Naive thymus-derived CD4-positive, alpha-beta T cell (primary cell): ENCODE measurements at places on chromosomes 13 and 19. TPM values are rescaled to one million over a fixed set of nuclear protein-coding genes. Genes with fewer than 3 reads are reported as not detected.

DNA sequence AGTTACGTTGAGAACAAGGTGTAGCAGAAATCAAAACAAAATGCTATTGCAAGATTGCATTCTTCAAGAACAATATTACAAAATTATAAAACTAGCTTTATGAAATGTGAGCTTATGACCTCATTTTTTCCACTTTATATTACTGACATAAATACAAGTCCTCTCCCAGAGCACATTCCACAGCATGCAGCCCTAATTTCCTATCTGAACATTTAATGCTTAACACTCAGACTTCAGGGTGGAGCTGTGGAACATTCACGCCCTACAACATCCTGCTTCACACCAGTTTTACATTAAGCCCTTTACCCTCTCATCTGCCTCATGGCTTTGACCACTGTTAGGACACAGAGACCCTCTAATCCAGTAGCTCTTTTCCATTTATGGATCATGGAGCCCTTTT lies 65.5 kb downstream of the EPSTI1 start:
- DNase-seq: no peak

DNA sequence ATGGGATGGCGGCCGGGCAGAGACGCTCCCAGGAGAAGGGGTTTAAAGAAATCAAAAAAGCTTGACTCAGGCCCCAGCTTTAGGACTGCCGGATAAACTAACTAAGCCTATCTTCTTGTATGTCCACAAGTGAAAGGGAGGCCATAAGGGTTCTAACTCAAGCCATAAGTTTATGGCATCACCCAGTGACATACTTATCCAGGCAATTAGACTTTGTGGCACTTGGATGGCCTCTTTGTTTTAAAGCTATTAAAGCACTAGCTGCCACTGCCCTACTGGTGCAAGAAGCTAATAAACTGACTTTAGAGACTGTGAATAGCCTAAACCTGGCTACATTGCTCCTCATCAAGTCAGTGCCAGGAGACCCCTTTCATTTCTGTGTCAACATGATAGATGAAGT lies 102.0 kb downstream of the ZNF429 start:
- no peak for DNase-seq

GRCh38 chr19:29483641-29483920 lies 42.2 kb upstream of the VSTM2B start:
- DNase-seq: no peak

- DNase-seq: no peak
Observed at GRCh38 chr13:30805603-30806011, 70.3 kb downstream of the ALOX5AP start.

- DNase-seq: no peak
Observed at GRCh38 chr19:17602872-17603510, 47.5 kb downstream of the COLGALT1 start.

- DNase-seq: no peak
Observed at GRCh38 chr13:95231393-95231792, 69.9 kb downstream of the ABCC4 start.

DNA sequence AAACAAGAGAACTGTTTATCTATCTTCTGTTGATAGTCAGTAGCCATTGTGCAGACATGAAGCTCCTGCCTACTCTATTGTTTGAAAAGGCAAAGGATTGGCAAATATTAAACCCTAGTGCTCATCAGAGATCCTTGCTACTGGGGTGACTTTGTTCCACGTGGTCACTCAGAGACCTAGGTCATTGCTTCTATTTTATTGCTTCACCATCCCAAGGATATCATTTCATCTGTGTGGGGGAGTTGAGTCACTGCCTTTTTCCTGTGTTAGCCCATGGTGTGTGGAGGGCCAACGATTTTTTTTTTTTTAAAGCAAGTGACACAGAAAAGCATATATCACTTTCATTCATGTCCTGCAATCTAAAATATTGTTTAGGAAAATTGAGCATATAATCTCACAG lies 254.1 kb upstream of the RXFP2 start:
- DNase-seq: no peak

DNA sequence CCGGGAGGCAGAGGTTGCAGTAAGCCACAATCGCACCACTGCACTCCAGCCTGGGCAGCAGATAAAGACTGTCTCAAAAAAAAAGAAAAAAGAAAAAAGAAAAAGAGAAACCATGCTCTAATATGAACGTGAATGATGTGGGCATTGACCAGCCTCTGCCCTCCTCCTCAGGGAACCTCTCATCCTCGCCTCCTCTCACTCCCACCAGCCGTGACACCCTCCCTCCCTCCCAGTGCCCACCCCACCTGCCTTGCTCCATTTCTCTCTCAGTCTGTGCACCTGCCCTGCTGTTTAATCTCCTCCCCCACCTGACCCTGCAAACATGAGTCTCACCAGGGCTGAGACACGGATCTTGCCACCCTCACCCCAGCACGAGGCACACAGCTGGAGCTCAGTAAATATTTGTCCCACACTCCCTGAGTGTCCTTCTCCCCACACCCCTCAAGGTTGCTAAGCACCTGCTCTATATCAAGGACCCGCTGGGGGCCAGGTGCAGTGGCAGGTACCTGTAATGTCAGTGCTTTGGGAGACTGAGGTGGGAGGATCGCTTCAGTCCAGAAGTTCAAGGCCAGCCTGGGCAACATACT lies 7.5 kb upstream of the BCAT2 start:
- DNase-seq: no peak

DNA sequence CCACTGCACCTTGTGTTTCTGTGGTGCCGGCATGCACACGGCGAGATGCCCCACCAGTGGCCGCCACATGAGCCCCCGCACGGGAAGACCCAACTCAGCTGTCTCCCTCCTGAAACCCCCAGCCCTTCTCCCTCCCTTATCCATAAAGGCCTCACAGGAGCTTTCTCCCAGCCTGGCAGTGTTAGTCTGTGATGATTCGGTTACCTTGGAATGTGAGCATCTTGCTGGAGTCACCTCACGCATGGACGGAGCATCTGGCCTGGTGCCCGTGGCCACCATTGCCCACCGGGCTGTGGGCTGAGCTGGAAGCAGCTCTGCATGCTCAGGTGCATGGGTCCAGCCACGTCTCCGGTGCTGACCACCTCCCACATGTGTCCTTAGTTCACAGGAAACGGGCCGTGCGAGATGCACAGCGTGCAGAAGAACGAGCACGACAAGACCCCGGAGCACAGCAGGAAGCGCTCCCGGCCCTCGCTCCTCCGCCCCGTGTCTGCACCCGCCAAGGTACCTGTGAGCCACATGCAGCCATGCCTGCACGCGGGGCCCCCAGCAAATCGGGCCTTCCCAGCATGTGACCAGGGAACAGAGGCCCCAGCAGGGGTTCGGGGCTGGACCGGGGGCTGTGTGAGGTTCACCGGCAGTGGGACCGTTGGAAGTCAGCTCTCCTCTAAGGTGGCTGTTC lies 22.0 kb downstream of the SIN3B start:
- no peak for DNase-seq

GRCh38 chr19:1654178-1654792 lies 1.9 kb upstream of the TCF3 start:
- DNase-seq: no peak

- peak; percentile 38 for DNase-seq
Observed at GRCh38 chr19:56066152-56067023, 54.7 kb downstream of the ZNF787 start.

DNA sequence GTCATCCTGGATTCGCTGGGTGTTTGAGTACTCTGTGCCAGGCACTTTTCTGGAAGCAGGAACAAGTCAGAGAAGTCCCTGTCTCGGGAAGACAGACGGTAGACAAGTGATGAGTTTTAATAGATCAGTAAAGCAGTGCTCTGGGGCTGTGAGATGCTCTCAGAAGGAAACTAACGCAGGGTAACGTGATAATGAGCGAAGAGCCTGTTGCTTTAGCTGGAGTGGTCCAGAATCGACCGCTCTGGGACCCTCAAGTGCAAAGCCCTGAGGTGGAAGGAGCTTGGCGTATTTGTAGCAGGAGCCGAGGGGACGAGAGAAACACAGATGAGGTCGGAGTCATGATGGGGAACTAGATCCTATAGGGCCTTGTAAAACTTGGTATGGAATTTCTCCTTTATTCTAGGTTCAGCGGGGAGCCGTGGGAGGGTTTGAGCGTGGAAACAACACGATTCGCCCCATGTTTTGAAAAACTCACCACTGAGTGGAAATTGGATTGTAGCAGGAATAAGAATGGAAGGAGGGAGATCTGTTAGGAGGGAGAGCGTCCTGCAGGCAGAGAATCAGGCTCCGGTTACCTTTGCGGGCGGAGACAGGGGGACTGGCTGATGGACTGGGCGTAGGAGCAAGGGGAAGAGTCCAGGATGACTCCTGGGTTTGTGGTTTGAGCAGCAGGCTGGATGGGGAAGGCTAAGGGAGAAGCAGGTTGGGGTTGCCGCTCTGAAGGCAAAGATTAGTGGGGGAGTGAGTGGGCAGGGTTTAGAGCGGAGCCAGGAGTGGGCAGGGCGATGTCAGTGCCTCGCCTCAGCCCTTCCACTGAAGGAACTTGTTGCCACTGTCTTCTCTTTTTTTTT lies 763 bp downstream of the POLD1 start:
- no peak for DNase-seq

DNA sequence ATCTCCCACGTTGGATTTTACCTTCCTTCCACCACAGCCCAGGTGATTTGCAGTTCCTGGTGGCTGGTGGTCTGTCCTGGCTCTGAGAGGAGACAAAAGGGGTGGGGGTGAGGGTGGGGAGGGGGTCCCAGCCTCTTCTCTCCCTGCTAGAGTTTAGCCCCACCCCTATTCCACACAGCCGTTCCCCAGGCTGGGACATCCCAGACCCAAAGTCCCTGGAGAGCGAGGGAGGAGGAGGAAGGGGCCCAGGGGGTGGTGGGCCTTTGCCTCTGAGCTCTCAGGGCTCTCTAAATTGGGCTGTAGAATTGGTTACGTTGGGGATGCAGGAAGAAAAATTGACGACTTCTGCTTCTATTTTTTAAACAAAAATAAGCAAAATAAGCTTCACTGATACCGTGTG lies 81.9 kb downstream of the SLC6A16 start:
- DNase-seq: no peak

- DNase-seq: no peak
Observed at GRCh38 chr13:42007844-42008243, 40.6 kb upstream of the DGKH start.

DNA sequence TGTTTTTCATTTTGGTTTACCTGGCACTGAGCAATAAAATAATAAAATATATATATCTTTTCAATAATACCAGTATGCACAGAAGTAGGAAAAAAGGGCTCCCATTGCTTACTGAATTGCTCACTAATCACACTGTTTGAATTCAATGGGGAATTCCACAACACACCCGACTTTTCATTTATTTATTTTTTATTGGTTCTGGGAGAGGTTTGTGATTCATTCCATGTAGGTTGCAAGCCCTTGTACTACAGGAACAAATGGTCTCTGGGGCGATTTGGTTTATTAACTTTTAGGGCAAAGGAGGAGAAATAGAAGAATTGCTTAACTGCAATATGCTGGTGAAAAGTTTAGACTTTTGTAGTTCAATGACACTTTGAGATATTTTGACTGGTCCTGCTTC lies 207.4 kb downstream of the DCT start:
- no peak for DNase-seq

DNA sequence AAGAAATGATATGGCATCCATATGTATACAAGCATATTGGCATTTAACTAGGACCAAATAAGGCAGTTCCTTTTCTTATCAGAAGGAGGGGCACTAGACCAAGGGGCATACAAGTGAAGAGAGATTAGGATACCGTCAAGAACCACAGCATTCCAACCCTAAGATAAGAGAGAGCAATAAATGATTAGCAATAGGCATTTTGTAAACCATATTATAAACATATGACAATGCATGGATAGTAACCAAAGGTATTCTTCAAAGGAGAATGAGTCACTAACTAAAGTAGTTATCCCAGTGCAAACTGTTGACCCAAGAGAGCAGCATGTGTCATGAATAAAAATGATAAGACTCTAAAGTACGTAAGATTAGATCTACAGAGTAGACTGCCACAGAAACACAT lies 500.9 kb upstream of the HTR2A start:
- no peak for DNase-seq

GRCh38 chr19:32308431-32309077 lies 36.9 kb upstream of the ZNF507 start:
- DNase-seq: no peak

DNA sequence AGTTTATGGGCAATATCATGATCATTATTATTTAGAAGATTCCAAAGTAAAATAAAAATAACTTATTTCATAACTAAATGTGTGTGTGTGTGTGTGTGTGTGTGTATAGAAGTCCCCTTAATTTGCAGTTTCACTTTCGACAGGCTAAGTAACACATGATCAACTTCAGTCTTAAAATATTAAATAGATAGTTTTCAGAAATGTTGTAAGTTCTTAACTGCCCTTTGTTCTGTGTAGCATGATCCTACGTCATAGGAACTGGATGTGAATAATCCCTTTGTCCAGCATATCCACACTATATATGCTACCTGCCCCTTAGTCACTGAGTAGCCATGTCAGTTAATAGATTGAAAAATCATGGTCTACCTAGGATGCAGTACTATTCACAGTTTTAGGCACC lies 1863.5 kb upstream of the PCDH20 start:
- DNase-seq: no peak

GRCh38 chr19:16076958-16077611 lies 790 bp downstream of the TPM4 start:
- DNase-seq: no peak

Gene GJB2
- total RNA-seq: not detected

Gene ZNF763
- total RNA-seq: 1.3 and 2.5 TPM in 2 replicates

Gene LAIR2
- total RNA-seq: 12.8 and 13.6 TPM in 2 replicates

Gene MRPL4
- total RNA-seq: 40.7 TPM

Gene ZNF135
- 0.07 TPM in 1 of 2 replicates, not detected in the other for total RNA-seq

Gene FCHO1
- 103 TPM for total RNA-seq

Gene MYO9B
- total RNA-seq: 189 and 205 TPM in 2 replicates

Gene SLAIN1
- total RNA-seq: 32.2 TPM

Gene TRPC4
- total RNA-seq: not detected in 2 replicates
